ENCODE measurements at places on chromosomes 11 and 22. TPM values are rescaled to one million over a fixed set of nuclear protein-coding genes. Genes with fewer than 3 reads are reported as not detected.

MIAT gene
- 0.45 TPM for total RNA-seq

MRGPRF gene
- total RNA-seq, result 18.2 TPM

APOL3 gene
- total RNA-seq, result not detected

DNA sequence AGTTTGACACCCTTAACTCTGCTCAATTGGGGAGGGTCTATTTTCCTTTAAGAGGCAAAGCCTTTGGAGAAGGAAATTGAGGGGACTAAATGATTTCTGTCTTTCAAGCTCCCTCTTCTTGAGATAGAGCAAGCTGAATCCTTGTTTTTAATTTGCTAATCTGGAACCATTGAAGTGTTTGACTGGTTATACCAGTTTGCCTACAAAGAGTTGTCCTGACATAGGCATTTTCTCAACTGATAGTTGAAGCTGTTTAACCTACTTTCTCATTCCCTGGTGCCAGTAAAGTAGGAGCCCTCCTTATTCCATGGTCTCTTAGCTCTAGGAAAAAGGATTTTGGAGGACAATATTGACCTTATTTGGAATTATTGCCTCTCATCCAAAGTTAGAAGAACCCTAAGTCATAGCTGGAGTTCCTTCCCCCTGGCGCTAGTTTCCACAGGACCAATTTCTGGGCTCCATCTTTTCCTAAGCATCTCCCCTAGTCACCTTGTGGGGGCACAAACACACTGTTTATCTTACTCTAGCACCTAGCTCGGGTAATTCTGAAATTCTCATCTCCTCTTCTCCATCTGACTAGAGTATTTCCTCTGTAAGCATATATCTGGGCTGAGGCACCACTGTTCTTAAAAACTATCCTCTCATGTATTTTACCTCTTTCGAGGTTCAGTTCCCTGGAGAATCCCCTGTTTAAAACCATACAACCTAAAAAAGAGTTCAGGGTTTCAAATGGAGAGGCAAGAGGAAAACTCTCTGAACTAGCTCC lies 7.4 kb downstream of the ZDHHC5 start:
- no peak for DNase-seq

- DNase-seq, result no peak
These were observed 82.7 kb downstream of the PGR start for GRCh38 chr11:101046947-101047346.

DNA sequence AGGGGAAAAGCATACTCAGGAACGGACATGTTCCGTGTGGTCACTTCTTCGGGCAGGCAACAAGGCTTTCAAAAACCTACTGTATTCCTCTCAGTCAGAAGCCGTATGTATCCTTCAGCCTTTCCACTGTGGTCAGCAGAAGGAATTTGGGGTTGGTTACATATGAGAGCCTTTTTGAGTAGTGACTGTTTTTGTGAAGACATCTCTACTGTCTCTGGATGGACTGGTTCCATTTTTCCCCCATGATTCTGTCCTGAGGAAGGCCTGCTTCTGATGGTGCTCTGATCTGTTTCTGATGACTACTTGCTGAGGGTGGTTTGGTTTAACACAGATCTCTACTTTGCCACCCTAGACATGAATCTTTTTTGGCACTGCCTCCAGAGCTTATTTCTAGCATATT lies 63.7 kb upstream of the HORMAD2 start:
- DNase-seq, result no peak

DNA sequence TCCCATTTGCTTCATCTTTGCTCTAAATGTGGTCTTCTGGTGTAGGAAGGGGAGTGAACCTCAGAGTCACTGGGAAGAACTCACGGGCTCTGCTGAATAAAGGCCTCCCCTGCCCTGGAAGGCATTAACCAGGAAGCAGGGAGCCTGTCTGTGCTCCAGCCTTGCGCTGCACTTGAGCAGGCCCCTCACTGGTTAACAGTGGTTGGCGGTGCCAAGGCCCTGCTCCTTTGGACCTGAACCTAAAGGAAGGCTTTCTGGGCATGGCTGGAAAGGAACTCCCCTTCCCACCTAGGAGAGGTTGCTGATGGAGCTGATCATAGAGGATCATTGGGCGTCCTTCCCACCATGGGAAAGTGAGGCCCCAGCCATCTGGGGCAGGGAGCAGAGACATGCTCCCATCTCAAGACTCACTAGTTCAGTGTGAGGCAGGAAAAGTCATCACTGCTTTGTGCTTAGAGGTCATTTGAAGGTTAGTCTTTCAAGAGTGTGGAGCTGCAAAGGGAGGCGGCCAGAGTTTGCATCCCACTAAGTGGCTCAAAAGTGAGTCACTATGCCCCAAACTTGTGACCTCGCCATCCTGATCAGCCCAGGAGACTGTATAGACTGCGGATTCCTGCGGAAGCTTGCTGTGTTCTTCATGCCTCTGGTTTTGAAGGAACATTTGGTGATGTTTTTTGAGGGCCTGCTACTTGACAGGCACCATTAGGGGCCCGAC lies 50.4 kb downstream of the DBX1 start:
- no peak for DNase-seq

DNA sequence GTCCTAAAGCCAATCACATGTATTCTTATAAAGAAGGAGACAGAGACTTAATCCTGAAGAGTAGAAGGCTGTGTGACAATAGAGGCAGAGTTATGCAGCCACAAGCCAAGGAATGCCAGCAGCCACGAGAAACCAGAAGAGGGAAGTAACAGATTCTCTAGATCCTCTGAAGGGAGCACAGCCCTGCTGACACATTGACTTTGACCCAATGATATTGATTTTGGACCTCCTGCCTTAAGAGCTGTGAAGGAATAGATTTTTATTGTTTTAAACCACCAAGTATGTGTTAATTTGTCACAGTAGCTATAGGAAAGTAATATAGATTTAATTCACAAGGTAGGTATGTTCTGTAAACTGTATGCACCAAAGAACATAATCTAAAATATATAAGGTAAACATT lies 103.6 kb downstream of the TTC17 start:
- no peak for DNase-seq

DNA sequence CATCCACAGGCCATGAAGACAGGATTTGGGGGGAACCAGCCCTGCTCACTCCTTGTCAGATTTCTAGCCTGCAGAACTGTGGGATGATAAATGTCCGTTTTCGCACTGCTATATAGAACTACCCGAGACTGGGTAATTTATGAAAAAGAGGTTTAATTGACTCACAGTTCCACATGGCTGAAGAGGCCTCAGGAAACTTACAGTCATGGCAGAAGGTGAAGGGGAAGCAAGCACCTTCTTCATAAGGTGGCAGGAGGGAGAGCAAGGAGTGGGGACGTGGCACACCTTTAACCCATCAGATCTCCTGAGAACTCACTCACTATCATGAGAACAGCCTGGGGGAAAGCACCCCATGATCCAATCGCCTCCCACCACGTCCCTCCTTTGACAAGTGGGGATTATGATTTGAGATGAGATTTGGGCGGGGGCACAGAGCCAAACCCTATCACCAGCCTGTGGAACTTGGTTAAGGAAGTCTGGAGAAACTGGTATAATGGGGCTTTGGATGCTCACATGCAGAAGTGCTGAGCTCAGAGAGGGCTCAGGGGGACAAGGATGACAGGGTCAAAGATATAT lies 50.7 kb downstream of the MYEOV start:
- no peak for DNase-seq

DNA sequence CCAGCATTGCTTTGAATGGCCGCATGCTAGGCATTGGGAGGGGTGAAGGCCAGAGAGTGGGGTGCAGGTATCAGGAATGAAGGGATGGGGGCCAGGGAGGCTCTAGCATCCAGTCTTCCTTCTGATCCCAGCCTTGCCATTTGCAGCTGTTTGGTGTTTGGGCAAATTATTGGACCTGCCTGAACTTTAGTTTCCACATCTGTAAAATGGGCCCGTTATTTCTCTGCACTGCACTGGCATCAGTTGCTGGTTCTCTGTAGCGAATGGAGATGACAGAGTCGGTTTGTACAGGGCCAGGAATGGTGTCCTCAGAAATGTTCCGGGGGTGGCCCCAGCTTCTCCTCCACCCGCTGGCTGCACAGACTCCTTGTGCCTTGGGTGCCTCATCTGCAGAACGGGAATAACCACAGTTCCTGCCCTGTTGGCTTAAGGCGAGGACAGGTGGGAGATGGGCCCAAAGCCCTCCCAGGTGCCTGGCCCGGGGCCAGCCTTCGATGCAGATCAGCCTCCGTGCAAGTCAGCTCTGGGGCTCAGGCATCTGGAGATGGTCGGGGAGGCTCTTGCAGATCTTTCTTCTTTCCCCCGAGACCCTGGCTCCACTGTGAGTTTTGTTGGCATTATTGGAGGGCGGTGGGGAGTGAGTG lies 51.4 kb upstream of the SMIM38 start:
- DNase-seq, result no peak

- DNase-seq, result no peak
These were observed 3.7 kb downstream of the POLR2L start for GRCh38 chr11:838441-839279.

GRCh38 chr22:30176431-30176830 lies 70.1 kb downstream of the LIF start:
- DNase-seq, result no peak

DNA sequence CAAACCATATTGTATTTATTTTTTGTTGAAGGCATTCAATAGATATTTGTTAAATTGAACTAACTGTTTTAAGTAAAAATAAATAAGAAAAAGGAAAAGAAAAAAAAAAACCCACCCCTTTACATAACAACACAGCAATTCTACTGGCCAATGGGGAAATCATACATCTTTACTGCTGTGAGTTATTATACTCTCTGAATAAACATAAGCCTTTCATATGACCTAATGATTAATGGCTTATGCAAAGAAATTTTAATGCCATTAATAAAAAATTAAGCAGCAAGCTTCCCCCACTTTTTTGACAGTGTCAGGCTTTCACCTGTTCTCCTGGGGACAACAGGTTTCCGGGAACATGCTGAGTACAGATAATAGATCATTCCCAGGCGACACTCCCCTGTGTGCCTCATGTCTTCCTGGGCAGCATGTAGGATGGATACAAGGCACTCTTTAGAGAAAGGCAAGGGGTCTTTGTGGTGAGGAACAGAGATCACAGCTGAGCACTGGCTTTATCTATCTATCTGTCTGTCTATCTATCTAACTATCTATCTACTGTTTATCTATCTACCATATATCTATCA lies 676.0 kb downstream of the NTM start:
- no peak for DNase-seq

DNA sequence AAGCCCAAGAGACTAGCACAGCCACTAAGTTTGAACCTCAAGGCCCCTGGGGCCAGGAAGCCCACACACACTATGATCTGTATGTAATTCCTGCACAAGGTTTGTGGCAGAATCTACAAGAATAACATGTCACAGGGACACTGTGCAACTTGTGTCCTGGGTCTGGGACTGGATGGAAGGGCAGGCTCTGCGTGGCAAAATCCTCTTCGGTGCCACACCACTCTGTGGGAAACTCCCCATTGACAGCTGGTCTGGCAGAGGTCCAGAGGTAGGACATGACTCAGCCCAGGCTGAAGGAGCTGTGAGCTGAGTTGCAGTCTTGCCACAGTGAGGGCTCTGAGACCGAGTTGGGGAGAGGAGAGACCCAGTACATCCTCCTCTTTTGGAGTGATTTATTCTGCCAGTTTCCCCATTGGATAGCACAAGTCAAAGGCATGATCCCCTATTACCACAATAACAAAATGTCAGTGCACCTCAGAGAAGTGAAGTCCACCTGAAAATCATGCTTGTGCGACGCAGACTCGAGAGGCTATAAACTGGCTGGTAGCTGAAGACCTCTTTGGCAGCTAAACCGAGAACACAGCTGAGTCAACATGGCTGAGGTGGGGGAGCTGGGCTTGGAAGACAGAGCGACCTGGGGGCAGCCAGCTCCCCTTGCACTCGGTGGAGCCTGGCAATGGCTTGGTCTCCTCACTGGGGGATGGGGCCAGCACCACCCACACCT lies 23.3 kb upstream of the SERPIND1 start:
- DNase-seq, result peak; percentile 41

DNA sequence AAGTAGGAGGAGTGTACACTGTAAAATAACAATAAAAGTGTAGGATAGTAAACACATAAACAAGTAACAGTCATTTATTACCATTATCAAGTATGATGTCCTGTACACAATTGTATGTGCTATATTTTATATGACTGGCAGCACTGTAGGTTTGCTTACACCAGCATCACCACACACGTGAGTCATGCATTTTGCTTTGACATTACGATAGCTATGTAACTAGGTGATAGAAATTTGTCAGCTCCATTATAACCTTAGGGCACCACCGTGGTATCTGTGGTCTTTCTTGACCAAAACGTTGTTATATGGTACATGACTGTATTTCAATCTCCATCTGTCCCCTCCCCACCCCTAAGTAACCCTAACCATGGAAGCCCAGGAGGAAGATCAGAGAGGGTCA lies 1.1 kb downstream of the DNAL4 start:
- DNase-seq, result no peak

GRCh38 chr11:129365816-129366215 lies 9.8 kb upstream of the BARX2 start:
- no peak for DNase-seq

GRCh38 chr11:132300283-132300682 lies 929.9 kb downstream of the NTM start:
- DNase-seq, result no peak

DNA sequence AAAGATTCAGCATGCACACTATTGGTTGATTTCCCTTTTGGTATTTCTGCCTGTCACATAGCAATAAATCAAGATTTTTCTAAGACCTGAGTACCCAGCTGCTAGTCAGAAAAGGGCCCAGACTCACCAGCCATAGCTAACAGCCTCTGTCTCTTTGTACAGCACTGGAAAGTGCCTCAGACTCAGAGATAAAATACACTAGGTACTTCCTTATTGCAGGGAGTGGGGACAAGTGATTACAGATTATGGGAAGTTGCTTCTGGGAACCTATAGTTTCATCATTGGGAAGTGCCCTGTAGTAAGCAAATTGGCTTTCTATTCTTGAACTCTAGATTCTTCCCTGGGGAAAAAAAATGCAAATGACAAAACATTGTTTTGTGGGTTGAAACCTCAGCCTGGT lies at the start of gene CASP5:
TSS of gene CASP5 (minus strand) at position 166 of the 400 bp plus-strand sequence. CDS start at position 134, 32 bp downstream.
- peak; percentile 23 for DNase-seq

- no peak for DNase-seq
These were observed 90.5 kb upstream of the VPREB1 start for GRCh38 chr22:22154040-22154439.

DNA sequence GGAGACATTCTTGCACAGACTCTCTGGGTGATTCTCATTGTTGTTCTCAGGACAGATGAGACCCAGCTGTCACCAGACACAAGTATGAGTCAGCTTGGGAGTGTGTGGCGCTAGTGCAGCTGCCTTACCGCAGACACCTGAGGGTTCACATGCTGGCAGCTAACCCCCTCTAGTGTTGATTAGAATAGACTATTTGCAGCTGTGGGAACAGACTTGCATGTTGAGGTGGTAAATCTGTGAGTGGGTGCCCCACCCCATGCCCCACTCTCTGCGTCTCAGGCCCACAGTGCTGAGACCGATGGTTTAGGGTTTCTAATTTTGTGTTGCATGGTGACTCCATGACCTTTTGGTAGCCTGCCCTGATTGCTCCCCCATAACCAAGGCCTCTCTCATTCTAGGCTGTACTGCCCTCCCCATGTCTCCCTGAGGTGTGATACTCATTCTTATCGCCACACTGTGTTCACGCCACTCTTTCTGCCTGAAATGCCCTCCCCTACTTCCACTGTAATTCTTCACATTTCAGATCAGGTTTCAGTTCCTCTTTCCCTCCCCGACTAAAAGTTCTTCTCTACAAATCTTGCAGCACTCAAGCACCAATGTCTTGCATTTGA lies 73.7 kb upstream of the KIRREL3 start:
- DNase-seq, result no peak

Measured in stomach (tissue), 19 donors.